ENCODE measurements at places on chromosomes 3 and 15. TPM values are rescaled to one million over a fixed set of nuclear protein-coding genes. Genes with fewer than 3 reads are reported as not detected.

DNA sequence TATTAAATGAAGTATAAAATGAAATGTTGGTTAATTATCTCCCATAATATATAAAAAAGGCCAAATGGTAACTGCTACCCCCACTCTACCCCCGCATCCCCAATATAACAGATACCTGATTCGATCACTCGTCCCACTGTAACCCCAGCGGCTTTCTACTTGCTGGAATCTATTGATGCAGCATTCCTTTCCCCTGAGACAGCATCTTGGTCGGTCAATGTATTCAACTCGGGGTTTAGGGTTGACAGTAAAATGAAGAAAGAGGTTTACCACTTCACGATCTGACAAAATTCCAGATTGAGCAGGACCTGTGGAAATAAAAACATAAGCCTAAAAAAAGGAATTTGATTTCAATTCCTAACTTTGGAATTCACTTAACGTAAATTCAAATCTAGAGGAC, 18.6 kb upstream of the C15orf40 start:
- peak; percentile 84 for DNase-seq

GRCh38 chr15:70559265-70560239, 203.8 kb downstream of the UACA start:
- DNase-seq: peak; percentile 54

DNA sequence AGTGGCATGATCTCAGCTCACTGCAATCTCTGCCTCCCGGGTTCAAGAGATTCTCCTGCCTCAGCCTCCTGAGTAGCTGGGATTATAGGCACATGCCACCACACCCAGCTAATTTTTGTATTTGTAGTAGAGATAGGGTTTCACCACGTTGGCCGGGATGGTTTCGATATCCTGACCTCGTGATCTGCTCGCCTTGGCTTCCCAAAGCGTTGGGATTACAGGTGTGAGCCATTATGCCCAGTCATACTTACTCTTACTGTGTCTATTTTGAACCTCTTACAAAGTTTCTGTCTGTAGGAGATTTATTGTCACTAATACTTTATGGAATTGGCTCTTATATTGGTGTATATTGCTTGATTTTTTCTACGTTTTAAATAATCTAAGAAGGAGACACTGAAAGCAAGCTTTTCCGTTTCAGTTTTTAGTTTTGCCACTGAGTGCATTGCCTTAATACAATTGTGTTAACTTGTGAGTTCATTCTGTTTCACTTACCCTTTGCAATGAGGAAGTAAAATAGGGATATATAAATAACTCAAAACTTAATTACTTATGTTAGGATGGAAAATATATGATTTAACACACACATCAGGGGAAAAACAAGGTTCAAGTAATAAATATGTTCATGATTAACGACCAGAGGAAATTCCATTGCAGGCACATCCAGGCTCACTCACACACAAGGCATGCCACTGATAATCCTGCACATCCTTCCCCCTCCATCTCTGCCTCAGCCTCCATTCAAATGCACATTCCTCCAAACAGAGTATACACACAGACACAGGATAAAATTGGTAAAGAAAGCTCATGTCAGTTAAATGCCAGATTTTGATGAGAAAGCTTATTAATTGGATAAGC, 279.3 kb upstream of the RASGRP1 start:
- DNase-seq: peak; percentile 61

The GOLGA6L7 gene
- total RNA-seq: not detected

- DNase-seq: peak; percentile 50
Measured at GRCh38 chr3:43153216-43154083, 47.6 kb upstream of the POMGNT2 start.

DNA sequence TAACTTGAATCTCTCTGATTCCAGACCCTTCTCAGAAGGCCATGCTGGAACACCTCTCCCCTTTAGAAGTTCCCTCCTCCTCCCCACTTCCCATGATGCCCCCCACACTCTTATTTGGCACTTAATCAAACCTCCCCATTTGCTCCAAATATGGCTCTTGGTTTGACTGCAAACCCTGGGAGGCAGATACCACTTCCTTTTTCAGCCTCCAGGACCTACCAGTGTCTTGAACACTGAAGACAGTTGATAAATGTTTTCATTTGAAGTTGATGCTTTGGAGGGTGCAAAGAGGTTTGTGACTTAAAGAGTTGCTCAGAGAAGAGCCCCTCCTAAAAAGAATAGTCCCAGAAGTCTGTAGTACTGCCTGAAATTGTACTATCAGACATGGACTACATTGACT, 61.5 kb downstream of the SEMA5B start:
- DNase-seq: no peak

- no peak for DNase-seq
Measured at GRCh38 chr15:66641485-66642315, 60.3 kb upstream of the SMAD6 start.

DNA sequence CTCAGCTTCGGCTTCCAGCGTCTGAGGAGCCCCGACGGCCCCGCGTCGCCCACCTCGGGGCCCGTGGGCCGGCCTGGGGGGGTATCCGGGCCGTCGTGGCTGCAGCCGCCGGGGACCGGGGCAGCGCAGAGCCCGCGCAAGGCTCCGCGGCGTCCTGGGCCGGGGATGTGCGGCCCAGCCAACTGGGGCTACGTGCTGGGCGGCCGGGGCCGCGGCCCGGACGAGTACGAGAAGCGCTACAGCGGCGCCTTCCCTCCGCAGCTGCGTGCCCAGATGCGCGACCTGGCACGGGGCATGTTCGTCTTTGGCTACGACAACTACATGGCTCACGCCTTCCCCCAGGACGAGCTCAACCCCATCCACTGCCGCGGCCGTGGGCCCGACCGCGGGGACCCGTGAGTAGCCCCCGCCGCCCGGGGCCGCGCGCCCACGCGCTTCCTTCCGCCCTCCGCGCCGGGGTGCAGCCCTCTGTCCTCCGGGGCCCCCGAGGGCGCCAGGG, 462 bp downstream of the EDEM1 start:
- DNase-seq: peak; percentile 30

The MKRN2OS gene
- total RNA-seq: not detected

GRCh38 chr3:101518421-101518871, 5.4 kb upstream of the SENP7 start:
- DNase-seq: peak; percentile 82

- DNase-seq: peak; percentile 46
Measured at GRCh38 chr15:74511583-74511982, 29.4 kb upstream of the ARID3B start.

DNA sequence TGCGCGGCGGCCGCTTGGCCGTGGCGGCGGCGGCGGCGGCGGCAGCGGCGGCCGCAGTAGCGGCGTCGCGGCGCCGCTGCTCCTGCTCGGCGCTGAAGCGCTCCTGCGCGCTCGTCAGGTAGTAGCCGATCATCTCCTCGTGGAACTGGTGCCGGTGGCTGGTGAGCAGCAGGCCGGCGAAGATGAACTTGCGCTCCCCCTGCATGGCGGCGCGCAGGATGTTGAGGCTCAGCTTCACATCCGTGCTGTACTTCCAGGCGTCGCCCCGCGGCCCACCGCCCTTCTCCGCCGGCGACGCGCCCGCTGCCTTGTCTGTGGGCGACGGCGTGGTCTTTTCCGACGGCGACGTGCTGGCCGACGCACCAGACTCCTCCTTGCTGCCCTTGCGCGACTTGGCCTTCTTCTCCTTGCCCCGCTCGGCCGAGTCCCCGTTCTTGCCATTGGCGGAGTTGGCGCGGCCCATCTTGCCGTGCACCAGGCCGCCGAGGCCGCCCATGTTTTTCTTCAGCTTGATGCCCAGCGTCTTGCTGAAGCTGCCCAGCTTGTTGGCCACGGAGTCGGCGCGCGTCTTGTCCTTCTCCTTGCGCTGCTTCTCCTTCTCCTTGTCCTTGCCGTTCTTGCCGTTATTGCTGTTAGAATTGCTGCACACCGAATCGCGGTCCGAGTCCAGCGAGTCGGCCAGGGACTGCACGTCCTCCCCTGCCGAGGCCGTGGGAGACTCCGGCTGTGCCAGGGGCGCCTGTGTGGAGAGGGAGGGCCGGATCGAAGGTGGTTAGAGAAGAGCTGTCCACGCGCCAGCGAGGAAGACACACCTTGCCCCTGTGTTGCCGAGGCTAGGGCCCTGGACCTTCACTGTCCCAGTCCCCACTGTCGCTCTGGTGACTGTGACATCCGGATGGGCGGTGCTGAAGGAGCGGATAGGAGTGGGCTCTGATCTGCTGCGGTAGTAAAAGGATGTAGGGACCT, 157.6 kb downstream of the KLF13 start:
- no peak for DNase-seq

DNA sequence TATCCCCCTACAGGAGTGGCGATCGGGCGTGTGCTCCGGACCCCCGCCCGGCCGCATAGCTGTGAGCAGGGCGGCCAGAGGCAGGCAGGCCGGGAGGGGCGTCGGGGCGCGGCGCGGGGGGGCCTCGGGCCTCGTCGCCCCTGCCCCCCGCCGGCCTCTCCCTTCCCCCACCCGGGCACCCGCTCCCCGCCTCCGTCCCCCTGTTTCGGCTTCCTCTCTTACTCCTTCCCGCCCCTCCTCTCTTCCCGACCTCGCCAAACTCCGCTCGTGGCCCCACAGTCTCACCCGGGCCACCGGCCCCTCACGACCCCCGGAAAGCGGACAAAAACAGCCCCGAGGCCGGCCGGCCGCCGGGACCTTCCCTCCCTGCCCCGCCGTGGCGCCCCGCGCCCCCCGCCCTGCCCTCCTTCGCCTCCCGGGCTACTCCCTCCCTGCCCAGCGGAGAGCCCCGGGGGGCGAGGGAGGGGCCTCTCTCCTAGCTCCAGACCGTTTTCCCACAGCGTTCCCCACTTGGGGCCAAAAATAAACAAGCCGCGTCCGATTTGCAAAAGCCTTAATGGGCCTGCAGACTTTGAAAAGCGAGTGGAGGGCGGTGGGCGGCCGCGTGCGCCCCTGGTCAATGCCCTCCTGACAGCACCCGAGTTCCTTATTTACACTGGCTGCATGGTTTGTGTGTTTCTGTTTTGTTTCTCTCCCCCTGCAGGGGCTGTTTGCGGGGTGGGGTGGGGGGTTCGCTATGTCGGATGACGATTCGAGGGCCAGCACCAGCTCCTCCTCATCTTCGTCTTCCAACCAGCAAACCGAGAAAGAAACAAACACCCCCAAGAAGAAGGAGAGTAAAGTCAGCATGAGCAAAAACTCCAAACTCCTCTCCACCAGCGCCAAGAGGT, 1.0 kb downstream of the UBE2E1 start:
- peak; percentile 23 for DNase-seq

DNA sequence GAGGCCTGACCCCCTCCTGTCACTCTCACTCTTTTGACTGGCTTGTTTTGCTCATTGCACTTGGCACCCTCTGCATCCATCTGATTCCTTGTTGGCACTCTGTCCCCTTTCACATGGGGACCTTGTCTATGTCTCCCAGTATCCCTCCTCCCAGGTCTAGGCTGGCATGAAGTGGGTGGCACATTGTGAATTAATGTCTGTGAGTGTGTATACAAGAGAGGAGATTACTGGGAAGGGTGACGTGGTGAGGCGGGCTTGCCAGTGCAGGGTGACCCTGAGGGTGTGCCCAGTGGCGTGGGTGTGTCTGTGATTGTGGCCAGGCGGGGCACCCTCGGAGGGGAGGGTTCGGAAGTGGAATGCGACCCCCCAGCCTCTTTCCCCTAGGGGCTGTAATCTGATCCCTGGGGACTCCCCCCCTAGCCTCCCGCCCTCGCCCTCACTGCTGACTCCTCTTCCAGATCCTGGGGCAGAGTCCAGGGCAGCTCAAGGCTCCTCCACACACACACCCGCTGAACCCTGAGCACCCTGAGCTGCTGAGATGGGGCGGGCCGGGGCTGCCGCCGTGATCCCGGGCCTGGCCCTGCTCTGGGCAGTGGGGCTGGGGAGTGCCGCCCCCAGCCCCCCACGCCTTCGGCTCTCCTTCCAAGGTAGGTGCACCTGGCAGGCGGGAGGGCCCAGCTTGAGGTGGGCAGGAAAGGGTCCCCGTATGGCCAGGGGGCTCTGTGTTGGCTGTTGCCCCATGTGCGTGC, at the start of gene SEMA3B:
SEMA3B (plus strand) TSS at position 445 of the 749 bp plus-strand sequence; CDS start at position 539, 94 bp downstream.
- peak; percentile 88 for DNase-seq

DNA sequence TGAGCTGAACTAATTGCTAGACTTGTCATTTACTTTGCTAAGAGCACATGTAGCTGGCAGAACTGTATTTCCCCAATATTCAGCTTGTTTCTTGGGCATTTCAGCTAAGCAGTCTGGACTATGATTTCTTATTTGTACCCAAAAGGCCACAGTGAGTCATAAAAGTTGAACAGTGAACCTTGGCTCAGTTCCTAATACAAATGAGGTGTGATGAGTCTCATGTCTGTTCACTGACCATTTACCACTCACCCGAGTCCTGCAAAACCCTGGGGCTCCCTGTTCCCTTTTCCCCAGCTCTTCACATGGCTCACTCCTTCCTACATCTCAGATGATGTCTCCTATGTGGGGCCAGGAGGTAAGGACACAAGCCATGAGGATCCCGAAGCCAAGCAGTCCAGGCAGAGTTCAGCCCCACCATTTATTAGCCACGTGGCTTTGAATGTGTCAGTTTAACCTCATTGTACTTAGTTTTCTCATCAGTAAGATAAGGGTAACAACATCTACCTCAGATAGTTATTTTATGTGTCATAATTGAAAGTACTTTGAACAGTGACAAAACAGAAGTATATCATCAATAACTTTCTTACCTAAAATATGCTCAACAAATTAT, 239.3 kb downstream of the IL5RA start:
- DNase-seq: no peak

GRCh38 chr15:76636059-76636458, 269.1 kb downstream of the SCAPER start:
- no peak for DNase-seq

The SLC22A14 gene
- not detected for total RNA-seq
